SK-N-SH treated with all-trans-retinoic acid at 6 μM for 48 hours (cell line): ENCODE measurements at places on chromosomes 7 and 10.

GRCh38 chr10:133260895-133261725 is 15.6 kb downstream of the ADAM8 start:
- peak; percentile 35 for ATAC-seq

- no peak for ATAC-seq
These were observed 11.1 kb downstream of the C7orf57 start for GRCh38 chr7:48046458-48046857.

DNA sequence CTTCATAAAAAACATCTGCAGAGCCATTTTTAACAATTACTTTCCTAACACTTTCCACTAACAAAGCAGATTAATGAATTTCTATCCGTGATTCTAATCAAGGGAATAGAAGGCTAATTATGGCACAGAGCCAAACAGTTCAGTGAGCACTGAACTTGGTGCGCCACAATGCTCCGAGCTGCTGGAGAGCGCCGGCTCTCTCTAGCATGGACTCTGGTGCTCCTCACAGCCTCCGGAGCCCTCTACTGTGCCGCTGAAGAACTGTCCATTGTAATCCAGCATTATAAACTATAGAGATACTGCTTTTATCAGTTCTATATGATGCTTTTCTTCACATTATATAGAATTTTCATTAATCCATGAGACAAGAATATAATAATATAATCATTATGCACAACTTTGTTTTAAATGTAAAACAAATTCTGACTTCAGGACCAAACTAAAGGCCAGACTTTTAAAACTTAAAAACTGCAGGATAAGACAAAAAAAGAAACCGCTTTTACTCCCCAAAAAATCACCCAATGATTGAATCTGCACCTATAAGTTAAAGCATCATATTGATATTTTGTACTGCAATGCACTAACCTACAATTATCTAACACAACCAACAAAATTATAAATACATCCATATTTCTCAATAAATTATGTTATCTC is 123.6 kb downstream of the RNF32 start:
- ATAC-seq = peak; percentile 100

DNA sequence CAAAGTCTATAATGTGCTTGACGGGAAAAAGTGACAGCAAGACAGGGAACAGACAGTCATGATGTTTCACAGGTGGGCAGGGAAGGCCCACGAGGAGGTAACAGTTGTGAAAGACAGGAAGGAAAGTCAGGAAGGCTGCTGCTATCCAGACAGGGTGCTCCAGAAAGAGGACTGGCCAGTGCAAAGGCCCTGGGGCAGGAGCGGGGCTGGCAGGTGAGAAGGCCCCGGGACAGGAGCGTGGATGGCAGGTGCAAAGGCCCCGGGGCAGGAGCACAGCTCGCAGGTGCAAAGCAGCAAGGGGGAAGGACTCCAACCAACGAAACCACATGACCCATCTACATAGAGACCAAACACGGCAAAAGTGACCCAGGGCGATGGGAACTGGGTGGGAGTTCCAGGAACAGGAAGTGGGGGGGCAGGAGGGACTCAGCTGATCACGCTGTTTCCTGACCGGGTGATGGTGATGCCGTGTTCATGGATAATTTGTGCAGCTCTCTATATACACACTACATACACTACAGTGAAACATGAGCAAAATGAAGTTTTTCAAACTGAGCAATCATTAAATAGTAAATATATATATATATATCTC is 138.2 kb downstream of the MAD1L1 start:
- ATAC-seq = no peak

- ATAC-seq = no peak
These were observed 4.8 kb downstream of the LRRC18 start for GRCh38 chr10:48934672-48935501.

DNA sequence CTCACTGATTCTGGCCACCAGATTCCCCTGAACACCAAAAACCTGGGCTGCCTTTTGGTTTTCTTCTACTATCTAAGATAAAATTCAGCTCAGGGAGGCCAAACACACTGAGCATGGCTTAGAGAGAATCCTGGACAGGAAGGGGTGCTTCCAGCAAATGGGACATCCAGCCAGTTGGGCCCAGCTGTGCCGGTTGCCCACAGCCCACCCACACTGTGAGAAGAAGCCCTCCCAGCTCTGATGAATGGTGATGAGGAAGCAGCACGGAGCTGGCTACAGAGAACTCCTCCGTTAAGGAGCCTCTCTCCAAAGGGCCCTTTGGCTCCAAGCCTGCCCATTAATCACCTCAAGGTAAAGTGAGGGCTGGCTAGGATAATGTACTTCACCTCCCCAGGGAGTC is 15.9 kb downstream of the LRRC18 start:
- ATAC-seq = no peak

GRCh38 chr7:22895140-22895827 is 72.6 kb upstream of the TOMM7 start:
- no peak for ATAC-seq

DNA sequence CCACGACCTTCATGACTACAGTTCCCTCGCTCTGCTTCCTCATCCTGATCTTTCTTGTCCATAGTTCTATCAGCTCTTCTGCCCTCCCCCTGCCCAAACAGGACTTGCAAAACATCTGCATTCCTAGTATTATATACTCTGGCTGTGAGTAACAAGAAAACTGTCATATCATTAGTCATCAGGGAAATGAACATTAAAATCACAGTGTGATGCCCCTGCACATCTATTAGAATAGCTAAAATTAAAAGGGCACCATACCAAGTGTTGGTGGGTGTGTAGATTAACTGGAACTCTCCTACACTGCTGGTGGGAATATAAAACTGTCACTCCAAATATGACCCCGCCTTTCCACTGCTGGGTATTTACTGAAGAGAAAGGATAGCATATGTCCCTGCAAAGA is 141.8 kb downstream of the C7orf25 start:
- ATAC-seq = no peak

- ATAC-seq = peak; percentile 89
These were observed 228.8 kb downstream of the BMPER start for GRCh38 chr7:34133983-34134782.

GRCh38 chr7:111765751-111766643 is 203.7 kb upstream of the IMMP2L start:
- no peak for ATAC-seq

GRCh38 chr7:7216279-7216678 is 33.9 kb downstream of the C1GALT1 start:
- no peak for ATAC-seq

DNA sequence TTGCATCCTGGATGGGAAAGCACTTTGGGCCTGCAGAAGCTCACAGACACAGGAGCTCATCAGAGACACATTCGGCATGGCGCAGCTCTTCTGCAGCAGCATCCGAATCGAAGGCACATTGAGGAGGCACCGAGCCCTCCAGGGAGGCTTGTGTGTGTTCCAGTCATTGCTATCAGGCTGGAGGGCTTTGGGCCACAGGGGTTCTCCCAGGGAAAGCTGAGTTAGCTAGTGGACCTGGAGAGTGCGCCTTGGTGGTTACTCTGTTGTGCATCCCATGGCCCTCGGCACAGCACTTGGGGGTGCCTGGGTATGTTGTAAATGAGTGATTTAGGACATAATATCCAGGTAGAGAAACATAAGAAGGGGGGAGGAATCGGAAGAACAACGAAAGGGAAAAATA is 388.7 kb upstream of the RNF32 start:
- ATAC-seq = no peak

DNA sequence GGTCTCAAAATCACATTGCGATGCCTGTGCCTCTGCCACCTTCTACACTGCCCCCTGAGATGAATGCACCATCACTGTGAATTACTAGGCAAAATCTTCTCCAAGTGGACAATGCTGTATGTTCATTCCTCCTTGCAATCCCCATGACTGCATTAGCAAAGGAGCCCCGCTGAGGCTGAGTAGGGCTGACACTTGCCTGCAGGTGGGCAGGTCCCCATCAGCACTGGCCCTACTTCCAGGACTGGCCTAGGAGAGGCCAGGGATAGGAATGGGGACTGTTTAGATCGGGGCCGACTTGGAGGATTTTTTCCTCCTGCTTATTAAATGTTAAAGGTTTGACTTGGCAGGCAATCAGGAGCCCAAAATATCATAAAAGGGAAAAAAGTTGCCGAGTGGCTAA is 127.0 kb upstream of the TCF7L2 start:
- no peak for ATAC-seq

- ATAC-seq = no peak
These were observed 411.9 kb upstream of the SHH start for GRCh38 chr7:156223935-156224832.

DNA sequence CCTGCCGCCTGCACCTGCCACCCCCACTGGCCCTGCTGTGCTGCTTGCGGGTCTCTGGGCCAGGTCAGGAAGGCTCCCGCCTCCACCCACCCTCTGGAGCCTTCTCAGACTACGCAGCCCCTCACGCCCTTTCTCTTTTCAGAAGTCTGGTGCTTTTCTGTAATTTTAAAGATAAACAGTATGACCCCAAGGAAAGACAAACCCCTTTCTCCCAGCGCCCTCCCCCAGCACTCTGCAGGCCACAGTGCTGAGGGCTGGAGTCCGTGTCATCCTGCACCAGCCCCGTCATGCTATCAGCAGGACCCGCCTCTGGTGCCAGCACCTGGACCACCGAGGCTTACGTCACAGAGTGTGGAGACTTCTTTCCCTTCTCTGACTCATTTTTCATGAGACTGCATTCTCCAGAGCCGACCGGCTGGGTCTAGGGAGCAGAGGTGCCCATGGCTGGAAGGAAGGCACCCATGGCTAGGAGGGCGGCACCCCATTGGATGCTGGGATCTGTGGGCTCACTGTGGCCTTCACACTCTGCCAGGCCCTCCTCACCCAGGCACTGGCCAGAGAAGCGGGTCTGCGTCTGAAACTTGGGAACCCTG is 53.4 kb downstream of the CFAP46 start:
- no peak for ATAC-seq

- ATAC-seq = peak; percentile 50
These were observed 47.4 kb upstream of the PRKAR1B start for GRCh38 chr7:774161-775109.

- no peak for ATAC-seq
These were observed 476.5 kb upstream of the IGFBP3 start for GRCh38 chr7:46397591-46397990.

DNA sequence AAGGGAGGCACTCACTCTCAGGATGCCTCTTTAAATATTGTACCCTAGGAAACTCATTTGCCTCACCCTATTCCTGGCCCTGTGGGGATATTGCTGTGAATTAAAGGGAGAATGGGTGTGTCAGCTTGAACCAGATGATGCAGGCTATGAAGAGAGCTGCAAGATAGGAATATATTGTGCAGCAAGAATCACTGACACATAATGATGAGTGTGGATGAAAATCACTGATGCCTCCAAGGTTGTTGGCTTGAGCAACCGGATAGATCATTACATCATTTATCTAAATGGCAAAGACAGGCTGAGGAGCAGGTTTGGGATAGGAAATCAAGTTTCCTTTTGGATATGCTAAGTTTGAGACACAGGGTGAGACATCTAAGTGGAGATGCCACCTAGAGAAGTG is 6.2 kb downstream of the SLC26A4 start:
- ATAC-seq = no peak

GRCh38 chr7:85230623-85231022 is 43.8 kb upstream of the SEMA3D start:
- ATAC-seq = no peak

DNA sequence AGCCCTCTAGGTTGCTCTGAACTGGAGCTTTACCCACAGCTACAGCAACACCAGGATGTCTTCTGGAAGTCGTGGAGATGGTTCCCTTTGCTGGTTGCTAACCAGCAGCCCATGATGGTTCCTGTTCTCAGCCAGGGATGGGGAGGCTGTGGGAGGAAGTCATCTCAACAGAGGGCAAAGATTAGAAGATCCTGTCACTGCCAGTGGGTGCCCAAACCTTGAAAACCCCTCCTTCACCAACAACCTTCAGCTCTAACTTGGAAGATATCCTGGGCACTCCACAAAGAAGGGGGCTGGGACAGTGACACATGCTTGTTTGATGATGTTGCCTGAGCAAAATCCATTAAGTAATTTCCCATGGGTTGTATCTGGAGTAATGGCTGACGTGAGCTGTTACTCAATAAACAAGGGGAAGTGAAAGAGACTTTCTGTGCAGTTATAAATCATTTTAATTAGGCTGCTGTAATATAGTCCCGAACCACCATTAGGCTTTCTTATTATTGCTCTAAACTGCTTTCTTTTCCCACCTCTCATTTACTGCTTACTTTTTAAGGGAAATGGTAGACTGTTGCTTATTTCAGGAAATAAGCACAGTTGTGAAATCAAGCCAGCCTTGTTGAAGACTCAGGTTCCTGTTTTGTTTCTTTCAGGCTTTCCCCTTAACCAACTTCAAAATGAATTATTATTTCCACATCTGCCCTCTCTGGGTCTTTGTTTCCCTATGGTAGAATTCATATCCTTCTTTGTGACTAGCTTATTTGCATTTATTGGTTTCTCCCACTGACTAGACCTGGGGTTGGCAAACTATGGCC is 124.8 kb downstream of the PPP1R17 start:
- ATAC-seq = no peak; the same call in 2 of the 3 replicates

DNA sequence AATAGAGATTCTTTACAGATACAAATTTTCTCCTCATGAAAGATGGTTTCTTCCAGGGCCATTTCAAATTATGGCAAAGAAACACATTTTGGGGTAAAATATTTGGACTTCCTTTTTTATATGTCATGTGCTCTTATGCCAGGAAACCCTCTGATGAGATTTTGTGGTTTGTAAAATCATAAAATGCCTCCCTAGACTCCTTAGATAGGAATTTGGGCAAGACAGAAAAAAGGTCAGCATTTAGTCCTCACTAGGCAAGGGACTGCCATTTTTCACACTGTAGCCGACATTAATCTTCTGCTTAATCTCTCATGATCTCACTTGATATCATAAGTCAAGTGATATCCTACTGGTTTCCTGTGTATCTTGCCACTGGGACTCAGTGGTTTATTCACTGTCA is 286.4 kb downstream of the ARHGAP12 start:
- ATAC-seq = no peak

GRCh38 chr10:60781661-60782060 is 3.4 kb downstream of the CDK1 start:
- ATAC-seq = no peak

- no peak for ATAC-seq
These were observed 904.9 kb downstream of the IPMK start for GRCh38 chr10:57362811-57363210.

- no peak for ATAC-seq
These were observed 3.8 kb upstream of the DMTF1 start for GRCh38 chr7:87148332-87148955.

- no peak for ATAC-seq
These were observed 14.2 kb upstream of the MKI67 start for GRCh38 chr10:128140425-128140824.

- no peak for ATAC-seq
These were observed 484.6 kb downstream of the RPS24 start for GRCh38 chr10:78518224-78518623.

- ATAC-seq = no peak
These were observed 1075.0 kb downstream of the NRG3 start for GRCh38 chr10:82949816-82950575.
